NCI-H460 (cell line): ENCODE measurements at places on chromosomes 3 and 15. TPM values are rescaled to one million over a fixed set of nuclear protein-coding genes. Genes with fewer than 3 reads are reported as not detected.

The IL20RB gene
- 7.1 and 8.8 TPM in 2 replicates for total RNA-seq

The SV2B gene
- 0.03 and 0.05 TPM in 2 replicates for total RNA-seq

The FBXW12 gene
- total RNA-seq, result not detected in 2 replicates

The GP5 gene
- total RNA-seq, result not detected in 2 replicates

The SKOR1 gene
- total RNA-seq, result 0.05 and 0.17 TPM in 2 replicates

The CLDN16 gene
- total RNA-seq, result 0.78 and 0.87 TPM in 2 replicates

The ZNF80 gene
- not detected in 2 replicates for total RNA-seq

The COL8A1 gene
- 179 TPM in 2 replicates for total RNA-seq

The ERICH6 gene
- not detected in 2 replicates for total RNA-seq

The NR2E3 gene
- total RNA-seq, result 0.23 and 0.37 TPM in 2 replicates

The PIERCE2 gene
- 38.2 and 40.4 TPM in 2 replicates for total RNA-seq

GRCh38 chr3:126355777-126356372 is 1.3 kb downstream of the KLF15 start:
- peak; percentile 9 for DNase-seq

GRCh38 chr3:58683001-58683458 is 16.5 kb upstream of the FAM3D start:
- DNase-seq, result no peak

DNA sequence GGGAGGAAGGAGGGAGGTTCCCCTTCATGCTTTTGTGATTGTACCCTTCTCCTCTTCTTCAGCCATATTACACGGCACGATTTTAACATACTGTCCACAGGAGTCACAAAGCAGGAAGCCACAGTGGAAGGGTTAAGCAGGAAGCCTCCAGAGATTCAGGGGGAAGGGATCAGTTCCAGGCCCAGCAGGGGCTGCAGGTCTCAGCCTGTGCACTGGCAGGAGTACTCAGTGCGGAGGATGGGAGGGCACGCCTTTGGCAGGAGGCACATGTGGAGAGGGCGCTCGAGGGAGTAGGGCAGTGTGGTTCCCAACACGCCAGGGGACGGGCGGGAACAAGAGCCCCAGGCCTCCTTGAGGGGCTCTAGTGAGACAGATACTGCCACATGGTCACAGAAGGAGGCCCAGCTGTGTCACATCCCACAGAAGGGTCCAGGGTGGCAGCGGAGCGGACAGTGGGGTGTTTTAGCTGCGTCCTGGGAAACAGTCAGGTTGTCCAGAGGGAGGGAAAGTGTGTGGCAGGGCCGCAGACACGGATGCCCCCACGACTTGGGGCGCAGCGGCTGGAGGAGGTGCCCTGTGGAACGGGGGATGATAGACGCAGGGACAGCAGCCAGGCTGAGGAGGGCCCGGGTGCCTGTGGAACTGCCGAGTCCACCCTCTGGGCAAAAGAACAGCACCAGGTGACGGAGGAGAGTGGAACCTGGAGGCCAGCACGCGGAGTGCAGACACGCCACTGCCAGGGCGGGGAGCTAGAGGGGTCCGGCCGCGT is 77.5 kb downstream of the CHSY1 start:
- no peak for DNase-seq

DNA sequence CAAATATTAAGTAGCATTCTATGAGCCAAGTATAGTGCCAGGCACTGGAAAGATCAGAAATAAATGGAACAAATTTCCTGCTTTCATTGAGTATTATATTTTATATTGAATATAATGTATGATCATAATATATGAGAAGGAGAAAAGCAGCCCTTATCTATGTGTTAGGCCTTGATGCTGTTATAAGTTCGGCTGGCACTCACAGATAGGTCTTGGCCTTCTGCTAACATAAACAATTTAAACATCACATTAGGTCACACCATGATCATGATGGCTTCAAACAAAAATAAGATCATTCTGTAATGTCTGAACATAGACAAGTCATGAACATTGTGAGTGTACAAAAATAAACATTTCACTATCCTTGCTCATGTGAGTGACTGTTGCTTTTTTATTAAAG is 584.0 kb upstream of the ZNF385D start:
- no peak for DNase-seq

DNA sequence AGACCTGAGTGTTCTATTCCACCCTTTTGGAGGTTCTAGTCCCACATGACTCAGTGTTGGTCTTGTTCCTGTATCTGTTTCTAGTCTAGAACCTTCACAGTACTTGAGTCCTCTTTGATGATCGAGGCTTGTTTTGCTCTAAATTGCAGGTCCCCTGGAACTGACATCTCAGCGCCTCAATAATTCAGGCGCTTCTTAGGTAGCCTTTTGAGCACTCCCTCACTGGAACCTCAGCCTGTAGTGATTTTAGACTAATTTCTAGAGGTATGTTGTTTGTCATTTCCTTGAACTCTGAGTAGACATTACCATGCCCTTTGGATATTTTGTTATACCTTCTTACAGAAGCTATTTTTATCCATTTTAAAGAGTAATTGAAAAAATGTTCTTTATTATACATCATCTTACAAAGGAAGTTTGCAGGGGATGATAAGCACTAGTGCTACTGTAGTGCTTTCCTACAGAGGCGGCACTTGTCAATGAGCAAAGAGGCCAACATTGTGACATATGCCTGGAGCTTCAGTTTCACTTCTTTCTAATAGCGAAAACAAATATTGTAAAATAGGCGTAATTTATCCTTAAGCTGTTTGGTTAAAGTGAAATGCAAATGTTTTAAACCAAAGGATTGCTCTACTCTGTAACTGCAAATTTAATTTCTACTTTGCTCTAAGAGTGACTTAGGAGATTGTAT is 75.7 kb downstream of the EFL1 start:
- DNase-seq, result no peak

- no peak for DNase-seq
Observed at GRCh38 chr3:181630853-181631252, 80.9 kb upstream of the SOX2 start.

- DNase-seq, result no peak
Observed at GRCh38 chr3:157423337-157423736, 13.3 kb upstream of the PTX3 start.

GRCh38 chr3:123028233-123028828 is 768 bp upstream of the SEMA5B start:
- peak; percentile 12 for DNase-seq

GRCh38 chr15:69320977-69321554 is 22.4 kb downstream of the PAQR5 start:
- no peak for DNase-seq

GRCh38 chr3:114941626-114942309 is 205.3 kb downstream of the ZBTB20 start:
- DNase-seq, result no peak

DNA sequence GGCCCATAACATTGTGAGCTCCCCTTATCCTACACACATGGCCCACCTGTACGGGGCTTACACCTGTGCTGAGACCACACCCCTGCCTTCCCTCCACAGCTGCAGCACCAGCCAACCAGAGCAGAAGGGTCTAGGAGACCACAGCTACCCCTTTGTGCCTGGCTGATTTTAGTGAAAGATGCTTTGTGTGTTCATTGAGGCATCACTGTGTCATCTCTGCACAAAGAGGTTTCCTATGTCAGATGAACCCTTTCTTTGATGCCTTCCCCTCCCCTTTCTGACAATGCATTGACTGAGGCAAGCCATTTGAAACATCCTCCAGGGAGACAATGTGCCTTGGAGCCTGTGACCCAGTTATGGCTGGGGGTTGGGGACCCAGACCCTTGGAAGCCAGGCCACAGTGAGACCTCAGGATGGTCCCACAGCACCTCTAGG is 54.9 kb upstream of the SLC7A14 start:
- DNase-seq, result no peak

DNA sequence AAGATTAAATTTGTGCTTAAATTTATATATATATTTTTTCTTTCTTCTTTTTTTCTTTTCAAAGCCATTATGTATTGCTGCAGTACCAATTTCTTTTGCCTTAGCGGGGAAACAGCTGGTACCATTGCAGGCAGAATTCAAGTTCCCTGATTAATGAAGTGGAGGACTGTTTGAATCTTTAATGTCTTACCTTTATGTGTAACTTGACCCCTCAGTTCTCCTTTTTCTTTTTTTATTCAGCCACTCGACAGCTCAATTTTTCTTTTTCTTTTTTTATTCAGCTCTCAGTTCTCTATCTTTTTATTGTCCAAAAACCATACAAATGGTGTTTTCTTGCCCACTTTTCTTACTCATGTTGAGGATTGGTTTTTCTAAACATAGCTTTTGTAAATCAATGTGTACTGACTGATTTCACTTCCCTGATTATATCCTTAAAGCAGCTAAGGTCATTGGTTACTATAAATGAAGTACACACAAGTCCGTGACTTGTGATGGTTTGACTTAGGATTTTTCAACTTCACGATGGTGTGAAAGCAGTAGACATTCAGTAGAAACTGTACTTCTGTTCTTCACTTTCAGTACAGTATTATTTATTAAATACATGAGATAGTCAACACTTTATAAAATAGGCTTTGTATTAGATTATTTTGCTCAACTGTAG is 22.8 kb downstream of the ATP2C1 start:
- DNase-seq, result no peak

DNA sequence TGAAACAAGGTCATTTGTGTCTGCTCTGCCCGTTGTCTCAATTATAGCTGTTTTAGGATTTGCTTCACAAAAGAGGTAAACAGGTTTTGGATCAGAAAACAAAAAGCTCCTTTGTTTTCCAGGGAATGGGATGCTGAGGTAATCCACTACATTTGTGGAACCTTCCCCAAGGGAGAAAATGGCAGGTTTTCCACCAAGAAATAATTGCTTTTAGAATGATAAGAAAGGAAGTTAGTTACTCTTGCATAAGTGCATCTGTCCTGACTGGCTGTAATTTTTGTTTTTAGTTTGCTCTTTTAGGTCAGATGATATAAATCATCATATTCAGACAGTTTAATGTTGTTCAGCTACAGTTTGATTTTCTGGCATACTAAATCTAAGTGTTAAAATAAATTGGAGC is 198.5 kb upstream of the COL8A1 start:
- DNase-seq, result no peak

DNA sequence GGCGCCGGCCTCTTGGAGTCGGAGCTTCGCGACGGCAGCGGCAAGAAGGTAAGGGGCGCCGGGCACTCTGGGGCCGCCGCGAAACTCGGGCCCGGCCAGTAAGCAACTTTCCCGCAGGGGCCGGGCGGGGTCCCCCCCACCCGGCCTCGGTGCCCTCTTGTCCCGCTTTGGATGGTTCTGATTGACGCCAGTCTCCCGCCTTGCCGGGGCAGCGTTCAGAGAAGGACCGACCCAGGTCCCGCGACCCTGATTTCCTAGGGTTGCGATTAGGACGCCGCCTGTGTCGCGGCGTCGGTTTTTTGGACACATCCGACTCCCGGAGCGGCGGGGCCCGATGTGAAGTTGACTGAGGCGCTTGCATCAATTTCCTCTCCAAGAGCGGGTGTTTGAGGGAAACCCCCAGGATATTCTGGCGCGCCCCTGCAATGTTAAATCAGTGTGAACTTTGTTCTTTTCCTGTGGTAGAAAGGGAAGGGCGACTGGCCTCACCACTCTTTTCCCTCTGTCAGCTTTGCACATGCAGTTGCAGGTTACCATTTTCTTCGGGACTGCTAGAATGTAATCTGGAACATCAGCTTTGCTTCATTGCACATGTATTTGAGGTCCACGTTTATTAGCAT is 755 bp downstream of the PDE8A start:
- no peak for DNase-seq

- DNase-seq, result no peak
Observed at GRCh38 chr15:89670971-89671560, 8.1 kb downstream of the PLIN1 start.

DNA sequence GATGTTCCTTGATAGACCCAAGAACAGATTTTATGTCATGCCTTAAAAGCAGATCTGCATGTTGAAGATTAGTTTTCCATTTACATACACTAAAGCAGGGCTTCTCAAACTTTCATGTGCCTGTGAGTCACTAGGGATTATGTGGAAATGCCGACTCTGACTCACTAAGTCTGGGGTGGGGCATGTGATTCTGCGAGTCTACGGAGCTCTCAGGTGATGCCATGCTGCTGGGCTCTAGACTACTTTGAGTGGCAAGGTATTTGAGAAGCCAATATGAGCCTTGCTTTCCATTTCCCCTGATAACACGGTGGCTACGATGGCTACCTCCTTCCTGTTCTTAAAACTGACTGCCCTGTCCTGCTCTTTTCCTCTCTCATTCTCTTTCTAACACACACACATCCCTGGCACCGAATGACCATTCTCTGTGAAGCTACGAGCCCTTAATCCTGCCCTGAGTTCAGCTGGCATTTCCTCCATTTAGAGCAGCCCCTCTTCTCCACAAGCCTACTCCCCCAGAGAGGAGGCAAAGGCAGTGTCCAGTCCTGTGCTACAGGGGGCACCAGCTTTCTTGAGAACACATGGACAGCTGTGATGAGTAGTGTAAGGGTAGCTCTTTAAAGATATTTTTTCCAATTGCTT is 39.7 kb upstream of the PYGO1 start:
- peak; percentile 82 for DNase-seq

- DNase-seq, result peak; percentile 36
Observed at GRCh38 chr3:107117922-107118536, 259.2 kb upstream of the CCDC54 start.

- DNase-seq, result no peak
Observed at GRCh38 chr3:101010296-101010695, 17.1 kb upstream of the ABI3BP start.

- DNase-seq, result no peak
Observed at GRCh38 chr3:114453361-114453780, 159.5 kb downstream of the TIGIT start.

GRCh38 chr15:63189941-63190768 is 749 bp downstream of the RAB8B start:
- no peak for DNase-seq

DNA sequence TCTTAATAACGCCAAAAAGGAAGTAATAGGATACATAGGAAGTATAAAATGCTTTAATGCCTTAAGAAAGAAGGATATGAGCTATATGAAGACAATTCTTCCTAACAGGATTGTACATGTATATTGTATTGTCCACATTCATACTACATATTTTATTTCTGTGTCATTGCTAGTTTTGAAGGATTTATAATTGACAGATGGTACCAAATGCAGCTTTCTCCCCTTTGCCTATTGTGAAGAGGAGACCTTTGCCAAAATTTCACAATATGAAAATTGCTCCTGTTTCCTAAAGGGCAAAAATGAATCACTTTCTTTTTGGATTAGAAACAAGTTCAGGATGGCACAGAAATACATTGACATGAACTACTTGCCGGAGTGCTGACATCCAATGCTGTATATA is 34.8 kb upstream of the EOMES start:
- no peak for DNase-seq

GRCh38 chr3:34357461-34357860 is 559.0 kb downstream of the PDCD6IP start:
- DNase-seq, result no peak

DNA sequence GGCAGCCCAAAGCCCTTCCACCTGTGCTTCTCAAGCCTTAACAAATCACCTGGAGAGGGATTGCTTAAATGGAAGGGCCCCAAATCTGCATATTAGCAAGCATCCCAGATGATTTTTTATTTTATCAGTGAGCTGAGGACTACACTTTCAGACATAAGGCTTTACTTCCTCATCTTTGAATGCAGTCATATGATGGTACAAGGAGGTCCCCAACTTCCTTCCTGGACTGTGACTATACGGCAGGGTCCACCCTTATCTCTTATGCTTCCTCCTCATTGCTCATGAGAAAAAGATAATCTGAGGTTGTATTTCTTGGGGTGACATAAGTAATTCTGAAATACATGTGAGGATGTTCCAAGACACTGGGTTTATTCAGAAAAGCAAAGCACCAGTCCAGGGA is 13.7 kb upstream of the HEG1 start:
- DNase-seq, result no peak

- DNase-seq, result no peak
Observed at GRCh38 chr15:37249249-37249648, 148.9 kb upstream of the MEIS2 start.

GRCh38 chr3:184659797-184660301 is 52.0 kb downstream of the MAGEF1 start:
- no peak for DNase-seq
